ENCODE measurements at places on chromosomes 11 and 22. TPM values are rescaled to one million over a fixed set of nuclear protein-coding genes. Genes with fewer than 3 reads are reported as not detected.

OR10D3 gene
- not detected for polyA plus RNA-seq

OR6M1 gene
- not detected for polyA plus RNA-seq

PPFIBP2 gene
- polyA plus RNA-seq = 16.2 TPM

CHADL gene
- 36.7 TPM for polyA plus RNA-seq

CASP1 gene
- 5.6 TPM for polyA plus RNA-seq

MAJIN gene
- 0.42 TPM for polyA plus RNA-seq

OR10G7 gene
- not detected for polyA plus RNA-seq

CHRM1 gene
- polyA plus RNA-seq = 1.2 TPM

MTA2 gene
- 82.1 TPM for polyA plus RNA-seq

CBX7 gene
- polyA plus RNA-seq = 12.7 TPM

CDC42BPG gene
- 1.5 TPM for polyA plus RNA-seq

PHF21B gene
- polyA plus RNA-seq = 12.7 TPM

GPR83 gene
- 4.0 TPM for polyA plus RNA-seq

SCN3B gene
- 97.5 TPM for polyA plus RNA-seq

MSANTD2 gene
- polyA plus RNA-seq = 28.4 TPM

FERMT3 gene
- polyA plus RNA-seq = 6.0 TPM

FTH1 gene
- polyA plus RNA-seq = 3,691 TPM

OR51B4 gene
- not detected for polyA plus RNA-seq

OTUB1 gene
- polyA plus RNA-seq = 134 TPM

SLC22A6 gene
- polyA plus RNA-seq = 12.2 TPM

HBB gene
- 132 TPM for polyA plus RNA-seq

USP47 gene
- polyA plus RNA-seq = 74.2 TPM

OR2AT4 gene
- polyA plus RNA-seq = 0.05 TPM

RCN1 gene
- 137 TPM for polyA plus RNA-seq

CNIH2 gene
- polyA plus RNA-seq = 248 TPM

Data from spinal cord (tissue), 10 donors.